ENCODE measurements at places on chromosomes 13 and 19. TPM values are rescaled to one million over a fixed set of nuclear protein-coding genes. Genes with fewer than 3 reads are reported as not detected.

The NKPD1 gene
- total RNA-seq, result under 0.01 TPM

The RBM26 gene
- total RNA-seq, result 27.1 TPM

The APOC1 gene
- 4.4 TPM for total RNA-seq

The ATP1A3 gene
- not detected for total RNA-seq

The FPR1 gene
- total RNA-seq, result 0.44 TPM

The KCNN1 gene
- not detected for total RNA-seq

The MCEMP1 gene
- total RNA-seq, result not detected
